ENCODE measurements at places on chromosomes 1 and 21. TPM values are rescaled to one million over a fixed set of nuclear protein-coding genes. Genes with fewer than 3 reads are reported as not detected.

GRCh38 chr21:20639026-20639425 is 359.2 kb upstream of the NCAM2 start:
- no peak for DNase-seq

DNA sequence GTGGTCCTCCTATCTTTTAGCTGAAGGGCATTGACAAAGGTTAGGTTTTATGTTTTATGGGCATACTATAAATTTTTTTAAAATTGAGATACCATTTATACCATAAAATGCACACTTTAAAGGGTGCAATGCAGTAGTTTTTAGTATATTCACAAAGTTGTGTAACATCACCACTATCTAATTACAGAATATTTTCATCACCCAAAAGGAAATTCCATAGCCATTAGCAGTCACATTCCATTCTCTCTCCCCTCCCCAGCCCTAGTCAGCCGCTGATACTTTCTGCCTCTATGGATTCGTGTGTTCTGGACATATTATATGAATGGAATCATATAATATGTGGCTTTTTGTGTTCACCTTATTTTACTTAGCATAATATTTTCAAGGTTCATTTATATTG is 135.8 kb upstream of the B3GALT2 start:
- DNase-seq: no peak

DNA sequence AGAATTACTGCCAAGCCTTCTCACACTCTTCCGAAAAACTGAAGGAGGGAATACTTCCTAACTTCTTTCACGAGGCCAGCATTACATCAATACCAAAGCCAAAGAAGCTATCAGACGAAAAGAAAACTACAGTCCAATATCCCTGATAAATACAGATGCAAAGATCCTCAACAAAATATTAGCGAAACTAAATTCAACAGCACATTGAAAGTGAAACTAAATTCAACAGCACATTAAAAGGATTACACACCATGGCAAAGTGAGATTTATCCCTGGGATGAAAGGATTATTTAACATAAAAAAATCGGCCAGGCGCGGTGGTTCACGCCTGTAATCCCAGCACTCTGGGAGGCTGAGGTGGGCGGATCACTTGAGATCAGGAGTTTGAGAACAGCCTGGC is 176.8 kb downstream of the FAF1 start:
- DNase-seq: no peak

GRCh38 chr1:87111659-87112371 is 197.4 kb downstream of the HS2ST1 start:
- DNase-seq: no peak

Gene LAX1
- polyA plus RNA-seq: 0.11 TPM

Gene EDARADD
- 8.6 TPM for polyA plus RNA-seq

Gene LCE3E
- polyA plus RNA-seq: not detected

Gene MPZ
- polyA plus RNA-seq: 8.7 TPM
